Hematopoietic multipotent progenitor cell treated with erythropoietin and hydrocortisone succinate and interleukin-3 and kit ligand, for 8 days (in vitro differentiated cells): ENCODE measurements at places on chromosomes 13 and 19.

DNA sequence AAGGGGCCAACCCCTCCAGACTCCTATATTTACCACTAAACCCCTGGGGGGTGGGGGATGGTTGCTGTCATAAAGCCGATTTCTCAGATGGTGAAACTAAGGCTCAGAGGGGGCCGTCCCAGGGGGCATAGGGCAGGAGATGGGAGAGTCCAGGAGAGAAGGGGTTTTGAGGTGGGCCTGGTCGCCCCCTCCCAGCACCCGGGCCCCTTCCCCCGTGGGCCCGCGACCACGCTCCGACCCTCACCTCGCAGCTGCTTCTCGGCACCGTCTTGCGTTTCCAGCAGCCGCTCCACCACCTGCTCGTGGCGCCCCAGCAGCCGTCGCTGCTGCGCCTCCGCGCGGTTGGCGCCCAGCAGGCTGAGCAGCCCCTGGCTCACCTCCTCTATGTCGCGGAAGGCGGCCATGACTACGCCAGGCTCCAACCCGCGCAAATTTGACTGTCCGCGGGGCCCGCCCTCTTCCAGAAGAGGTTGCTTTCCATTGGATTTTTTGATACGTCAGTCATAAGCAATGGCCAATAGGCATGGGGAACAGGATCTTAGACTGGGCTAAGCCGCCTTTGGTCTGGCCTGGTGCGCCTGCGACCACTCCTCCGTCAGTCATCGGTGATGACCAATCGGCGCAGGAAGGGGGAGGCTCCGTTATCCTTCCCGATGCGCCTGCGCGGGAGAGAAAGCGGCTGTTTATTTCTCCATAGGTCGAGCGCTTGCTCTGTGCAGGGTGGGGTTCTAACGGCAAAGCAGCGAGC is at the start of gene SPC24:
Gene SPC24, minus strand, starts transcription at position 410 of the 748 bp plus-strand sequence. Its CDS starts 6 bp downstream, at position 404.
- peak; percentile 99 for DNase-seq

DNA sequence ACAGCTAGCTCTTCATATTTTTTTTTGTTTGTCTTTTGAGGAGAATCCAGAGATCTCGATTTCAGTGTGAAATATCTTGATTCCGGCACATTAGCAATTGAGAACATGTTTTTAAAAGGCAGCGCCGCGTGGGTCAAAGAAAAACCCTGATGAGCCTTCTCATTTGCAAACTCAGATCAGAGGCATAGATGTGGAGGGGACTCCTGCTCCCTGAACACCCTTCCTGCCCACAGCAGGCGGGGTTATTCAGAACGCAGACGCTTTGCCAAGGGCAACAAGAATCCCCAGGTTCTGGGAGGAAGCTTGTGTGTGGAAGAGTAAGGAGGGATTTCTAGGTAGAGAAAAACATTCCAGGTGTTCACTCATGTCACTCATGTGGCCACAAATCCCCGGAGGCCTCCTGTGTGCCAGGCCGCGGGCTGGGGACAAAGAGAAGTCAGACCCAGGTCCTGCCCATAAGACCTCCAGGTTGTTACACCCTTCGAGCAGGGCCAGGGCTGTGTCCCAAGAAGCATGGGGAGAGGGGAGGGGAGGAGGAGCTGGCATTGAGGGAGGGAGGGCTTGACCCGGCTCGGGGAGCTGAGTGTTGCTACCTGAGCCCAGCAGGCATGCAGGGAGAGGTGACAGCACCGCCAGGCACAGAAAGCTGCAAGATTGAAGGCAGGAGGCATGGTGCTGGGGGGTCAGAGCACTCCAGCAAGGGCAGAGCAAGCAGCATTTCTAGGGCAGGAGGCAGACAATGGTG is 15.9 kb upstream of the IGLON5 start:
- DNase-seq: no peak

- DNase-seq: peak; percentile 86
Measured at GRCh38 chr13:114065141-114065925, 67.1 kb downstream of the RASA3 start.

DNA sequence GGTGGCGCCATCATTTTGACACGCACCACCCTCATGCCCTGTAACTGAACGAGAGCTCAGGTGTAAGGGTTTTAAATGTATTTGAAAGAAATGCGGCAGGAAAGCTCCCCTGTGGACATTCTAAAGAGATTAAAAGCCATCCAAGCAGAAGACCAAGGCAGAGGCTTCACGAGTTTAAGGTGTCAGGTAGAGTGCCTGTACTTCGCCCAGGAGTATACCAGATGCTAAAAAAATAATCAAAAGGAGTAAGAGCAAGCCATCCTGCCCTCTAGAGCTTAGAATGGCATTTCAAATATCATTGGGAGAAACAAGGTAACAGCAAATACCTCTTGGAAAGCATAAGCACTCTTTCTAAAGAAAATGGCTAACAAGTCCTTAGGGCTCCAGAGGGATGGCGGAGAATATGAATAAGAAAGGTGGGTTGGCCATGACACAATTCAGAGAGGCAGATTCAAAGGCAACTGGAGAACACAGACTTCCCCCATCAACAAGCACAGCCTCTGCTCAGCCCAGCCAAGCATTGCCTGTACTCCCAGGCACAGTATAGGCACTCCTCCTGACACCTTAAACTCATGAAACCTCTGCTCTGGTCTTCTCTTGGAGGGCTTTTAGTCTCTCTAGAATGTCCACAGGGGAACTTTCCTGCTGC is 447.6 kb downstream of the SUCLA2 start:
- no peak for DNase-seq

- DNase-seq: peak; percentile 67
Measured at GRCh38 chr13:73754727-73755292, 379.4 kb downstream of the KLF12 start.

- no peak for DNase-seq
Measured at GRCh38 chr13:60047918-60048317, 115.8 kb downstream of the DIAPH3 start.

- DNase-seq: peak; percentile 62
Measured at GRCh38 chr19:11499220-11499726, 6.4 kb downstream of the ZNF653 start.

GRCh38 chr19:35311901-35312665 is 16.9 kb upstream of the CD22 start:
- no peak for DNase-seq
